ENCODE measurements at places on chromosomes 3 and 15.

- no peak for DNase-seq
Observed at GRCh38 chr3:117036259-117036799, 326.8 kb downstream of the TUSC7 start.

DNA sequence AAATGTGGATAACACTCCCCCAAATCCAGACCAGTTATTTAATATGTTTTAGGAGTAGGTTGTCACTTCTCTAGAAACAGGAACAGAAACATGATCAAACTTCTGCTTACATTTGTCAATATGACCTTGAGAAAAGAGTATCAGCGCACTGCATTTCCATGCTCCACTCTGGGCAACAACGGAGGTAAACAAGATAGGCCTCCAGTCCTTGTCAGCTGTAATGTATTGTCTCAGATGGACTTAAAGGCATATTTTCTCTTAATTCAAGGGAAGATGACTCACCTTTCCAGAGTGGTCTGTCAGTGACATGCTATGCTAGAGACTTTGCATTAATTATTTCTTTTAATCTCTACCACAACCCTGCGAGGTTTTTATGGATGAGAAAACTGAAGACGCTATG lies 51.6 kb upstream of the TCF12 start:
- DNase-seq, result no peak

DNA sequence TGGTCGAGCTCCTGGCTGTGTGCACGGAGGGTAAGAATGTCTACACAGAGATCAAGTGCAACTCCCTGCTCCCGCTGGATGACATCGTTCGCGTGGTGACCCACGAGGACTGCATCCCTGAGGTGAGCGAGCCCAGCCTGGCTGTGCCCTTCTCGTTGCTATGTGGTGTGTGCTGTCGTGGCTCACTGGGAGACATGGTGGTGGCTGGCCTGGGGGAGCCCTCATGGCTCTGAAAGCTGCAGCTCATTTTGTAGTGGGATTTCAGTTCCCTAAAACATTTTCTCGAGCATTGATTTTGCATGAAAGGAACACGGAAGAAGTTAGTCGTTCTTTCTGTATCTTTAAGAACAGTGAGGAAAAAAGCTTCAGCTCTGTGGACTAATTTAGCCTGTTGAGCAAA lies 200.5 kb downstream of the ITPR1 start:
- no peak for DNase-seq

GRCh38 chr3:62363275-62363674 lies 10.1 kb downstream of the FEZF2 start:
- DNase-seq, result no peak

DNA sequence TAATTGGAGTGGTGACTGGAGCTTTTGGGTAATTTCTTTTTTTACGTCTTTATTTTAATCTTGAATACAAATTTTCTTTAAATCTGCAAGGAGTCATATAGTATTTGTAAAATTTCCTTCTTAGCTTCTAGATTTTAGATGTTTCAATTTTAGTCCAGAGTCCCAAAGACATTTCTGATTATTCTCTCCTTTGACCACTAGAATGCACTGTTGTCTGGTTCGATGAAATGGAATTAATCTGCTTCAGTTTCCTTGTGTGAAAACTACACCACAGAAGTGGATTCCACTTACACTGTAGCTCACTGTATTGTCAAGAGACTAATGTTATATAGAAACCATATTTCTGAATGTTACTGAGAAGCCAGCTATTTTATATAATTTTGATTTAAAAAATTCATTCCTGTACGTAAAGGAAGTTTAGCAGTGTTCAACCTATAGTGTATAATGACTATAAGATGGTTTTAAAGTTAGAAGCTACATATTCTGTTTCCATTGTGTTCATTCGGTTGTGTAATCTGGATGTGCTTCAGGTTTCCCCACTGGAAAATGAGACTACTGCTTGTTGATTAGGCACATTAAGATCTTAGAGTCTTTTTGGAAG lies 6.1 kb downstream of the GRAMD1C start:
- peak; percentile 45 for DNase-seq

DNA sequence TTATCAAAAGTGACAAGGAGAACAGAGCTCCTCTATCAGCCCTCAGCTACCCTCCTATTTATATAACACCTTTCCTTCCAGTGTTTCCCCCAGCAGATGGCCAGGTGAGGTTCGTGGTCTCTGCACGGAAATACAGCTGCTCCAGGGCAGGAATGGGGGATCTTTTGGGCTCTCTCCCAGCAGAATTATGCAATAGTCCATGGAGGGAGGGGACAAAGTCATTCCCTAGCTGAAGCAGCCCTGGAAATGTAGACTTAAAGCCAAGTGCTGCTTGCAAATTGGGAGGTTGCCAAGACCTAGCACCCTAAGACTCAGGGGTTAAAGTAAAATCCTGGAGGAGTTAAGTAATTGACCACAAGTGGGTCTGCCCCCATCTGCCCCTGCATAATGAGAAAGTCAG lies 256.3 kb downstream of the LRTM1 start:
- DNase-seq, result no peak

DNA sequence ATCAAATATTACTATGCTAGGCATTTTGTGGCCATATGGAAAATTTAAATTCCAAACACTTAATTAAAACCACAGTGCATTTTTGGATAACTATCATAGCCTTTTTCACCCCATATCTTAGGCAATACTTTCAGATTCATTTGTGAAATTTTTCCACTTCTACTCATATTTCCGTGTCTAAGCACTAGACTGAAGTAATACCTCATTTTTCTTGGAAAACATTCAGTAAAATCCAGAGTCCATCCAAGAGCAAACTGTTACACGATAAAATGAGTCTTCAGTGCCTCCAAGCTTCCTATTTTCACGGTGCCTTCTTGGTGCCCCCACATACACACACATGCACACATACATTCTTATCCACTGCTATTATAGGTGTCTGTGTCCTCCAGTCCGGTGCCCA lies 845.9 kb downstream of the TBL1XR1 start:
- DNase-seq, result no peak

All from HEK293T (cell line).